ENCODE measurements at places on chromosomes 3 and 15.

GRCh38 chr15:31407376-31407775, 80.7 kb downstream of the KLF13 start:
- DNase-seq, result no peak

GRCh38 chr15:32951736-32952464, 234.1 kb downstream of the GREM1 start:
- DNase-seq, result no peak

DNA sequence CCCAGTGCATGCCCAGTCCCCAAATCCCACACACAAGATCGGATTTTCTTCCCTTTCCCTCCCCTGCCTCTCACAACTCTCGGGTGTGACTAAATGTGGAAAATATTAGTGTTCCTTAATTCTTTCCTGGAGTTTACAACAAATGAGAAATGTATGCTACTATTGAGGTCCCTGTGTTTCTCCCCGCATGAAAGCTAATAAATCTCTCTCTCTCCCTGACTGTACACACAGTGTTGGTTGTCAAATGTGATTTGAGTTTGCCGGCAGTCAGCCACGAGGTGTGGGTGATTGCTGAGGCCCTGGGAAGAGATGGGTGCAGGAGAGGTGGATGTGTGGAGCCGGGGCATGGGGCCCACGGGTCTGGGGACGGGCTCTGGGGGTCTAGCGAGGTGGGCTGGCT, 161.4 kb upstream of the IQSEC1 start:
- no peak for DNase-seq

- no peak for DNase-seq
These were observed 118.1 kb downstream of the FBLN2 start for GRCh38 chr3:13666781-13667709.

- no peak for DNase-seq
These were observed 239.1 kb upstream of the SETMAR start for GRCh38 chr3:4063916-4064574.

- DNase-seq, result no peak
These were observed 33.6 kb downstream of the MCTP2 start for GRCh38 chr15:94265009-94265408.

DNA sequence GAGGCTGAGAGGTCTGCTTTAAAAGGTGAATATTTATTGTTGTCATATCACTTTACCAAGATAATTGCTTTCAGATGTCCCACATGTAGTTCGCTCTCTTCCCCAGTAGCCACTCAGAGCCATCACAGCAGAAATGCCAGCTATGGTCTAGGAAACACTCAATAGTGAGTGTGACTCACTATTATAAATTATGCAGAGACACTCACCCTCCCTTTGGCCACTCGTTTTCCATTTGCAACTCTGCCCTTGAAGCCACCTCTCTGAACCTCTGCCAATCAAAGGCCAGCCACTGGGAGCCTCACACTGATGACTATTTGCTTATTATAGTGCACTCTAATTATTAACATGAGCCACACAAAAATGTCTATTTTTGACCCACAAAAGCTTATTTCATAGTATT, 328.1 kb upstream of the ATP10A start:
- DNase-seq, result no peak

DNA sequence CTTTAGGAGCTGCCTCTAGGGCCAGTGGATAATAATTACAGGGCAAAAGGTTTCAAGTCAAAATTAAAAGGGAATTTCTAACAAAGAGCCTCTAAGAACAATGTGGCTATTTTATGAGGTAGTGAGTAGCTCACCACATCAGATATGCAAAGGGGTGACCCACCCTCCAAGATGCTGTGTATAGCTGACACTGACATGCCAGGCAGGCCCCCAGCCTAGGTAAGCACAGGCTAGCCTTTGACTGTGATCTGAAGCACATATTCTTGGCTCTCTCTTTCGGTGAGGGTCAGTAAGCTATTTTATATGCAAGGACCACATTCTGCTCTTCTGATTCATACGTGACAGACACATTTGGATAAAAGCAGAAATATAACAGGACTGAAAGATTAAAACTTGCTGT, 2.8 kb upstream of the THSD4 start:
- no peak for DNase-seq

Data from kidney glomerular epithelial cell (primary cell).